ENCODE measurements at places on chromosomes 6 and 20.

- no peak for DNase-seq
Observed at GRCh38 chr6:107670792-107671199, 153.3 kb downstream of the SCML4 start.

GRCh38 chr6:119848696-119849095 is 499.1 kb upstream of the MAN1A1 start:
- DNase-seq = no peak

DNA sequence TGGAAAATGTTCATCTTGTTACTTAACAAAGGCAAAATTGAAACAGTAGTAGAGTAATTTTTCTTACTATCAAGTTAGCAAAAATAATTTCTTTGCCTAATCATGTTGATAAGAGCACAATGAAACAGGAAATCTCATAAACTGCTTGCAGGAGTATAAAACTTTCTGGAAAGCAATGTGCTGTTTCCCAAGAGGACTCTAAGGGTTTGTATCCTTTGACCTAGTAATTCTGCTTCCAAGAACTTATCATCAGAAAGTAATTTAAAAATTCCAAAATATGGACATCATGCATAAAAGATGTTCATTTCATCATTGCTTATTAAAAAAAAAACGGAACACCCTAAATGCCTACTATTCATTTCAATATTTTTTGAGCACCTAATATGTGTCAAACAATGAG is 46.1 kb upstream of the TNFAIP3 start:
- no peak for DNase-seq

DNA sequence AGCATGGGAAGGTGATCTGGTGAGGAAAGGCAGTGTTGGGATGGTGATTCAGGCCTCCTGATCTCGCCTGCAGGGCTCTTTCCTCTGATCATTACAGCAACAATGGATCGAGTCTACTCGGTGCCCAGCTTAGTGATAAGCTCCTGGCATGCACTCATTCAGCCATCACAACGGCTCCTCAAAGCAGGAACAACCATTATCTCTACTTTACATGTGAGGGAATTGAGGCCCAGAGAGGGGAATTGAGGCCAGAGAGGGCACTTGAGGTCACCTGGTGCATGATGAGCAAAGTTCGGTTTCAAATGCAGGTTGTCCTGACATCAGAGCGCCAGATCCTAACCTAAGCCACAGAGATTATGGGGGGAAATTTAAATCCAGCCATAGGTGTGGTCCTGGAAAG is 42.0 kb upstream of the BPIFA2 start:
- DNase-seq = no peak

GRCh38 chr20:54633374-54634355 is 158.3 kb downstream of the DOK5 start:
- no peak for DNase-seq

- peak; percentile 31 for DNase-seq
Observed at GRCh38 chr6:100479179-100480035, 14.7 kb upstream of the SIM1 start.

GRCh38 chr6:82740072-82740471 is 325.6 kb downstream of the UBE3D start:
- peak; percentile 9 for DNase-seq
